ENCODE measurements at places on chromosomes 3 and 15. TPM values are rescaled to one million over a fixed set of nuclear protein-coding genes. Genes with fewer than 3 reads are reported as not detected.

Gene ZNF860
- 0.40 TPM for total RNA-seq

Gene IQCF5
- total RNA-seq: not detected

Gene SH2D7
- not detected for total RNA-seq

Gene TRH
- not detected for total RNA-seq

Gene DNAH12
- under 0.01 TPM for total RNA-seq
